ENCODE measurements at places on chromosomes 6 and 20.

DNA sequence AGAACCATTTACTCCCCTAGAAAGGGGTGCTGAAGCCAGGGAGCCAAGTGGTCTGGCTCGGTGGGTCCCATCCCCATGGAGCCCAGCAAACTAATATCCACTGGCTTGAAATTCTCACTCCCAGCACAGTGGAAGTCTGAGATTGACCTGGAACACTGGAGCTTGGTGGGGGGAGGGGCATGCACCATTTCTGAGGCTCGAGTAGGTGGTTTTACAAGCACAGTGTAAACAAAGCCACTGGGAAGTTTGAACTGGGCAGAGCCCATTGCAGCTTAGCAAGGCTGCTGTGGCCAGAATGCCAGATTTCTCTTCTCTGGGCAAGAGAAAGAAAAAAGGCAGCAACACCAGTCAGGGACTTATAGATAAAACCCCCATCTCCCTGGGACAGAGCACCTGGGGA is 855.8 kb upstream of the CITED2 start:
- DNase-seq, result no peak

- DNase-seq, result no peak
Observed at GRCh38 chr6:85186546-85187175, 263.2 kb upstream of the NT5E start.

GRCh38 chr6:125195526-125195925 is 42.0 kb downstream of the TPD52L1 start:
- DNase-seq, result no peak

- no peak for DNase-seq
Observed at GRCh38 chr6:168331058-168331457, 11.5 kb upstream of the DACT2 start.

DNA sequence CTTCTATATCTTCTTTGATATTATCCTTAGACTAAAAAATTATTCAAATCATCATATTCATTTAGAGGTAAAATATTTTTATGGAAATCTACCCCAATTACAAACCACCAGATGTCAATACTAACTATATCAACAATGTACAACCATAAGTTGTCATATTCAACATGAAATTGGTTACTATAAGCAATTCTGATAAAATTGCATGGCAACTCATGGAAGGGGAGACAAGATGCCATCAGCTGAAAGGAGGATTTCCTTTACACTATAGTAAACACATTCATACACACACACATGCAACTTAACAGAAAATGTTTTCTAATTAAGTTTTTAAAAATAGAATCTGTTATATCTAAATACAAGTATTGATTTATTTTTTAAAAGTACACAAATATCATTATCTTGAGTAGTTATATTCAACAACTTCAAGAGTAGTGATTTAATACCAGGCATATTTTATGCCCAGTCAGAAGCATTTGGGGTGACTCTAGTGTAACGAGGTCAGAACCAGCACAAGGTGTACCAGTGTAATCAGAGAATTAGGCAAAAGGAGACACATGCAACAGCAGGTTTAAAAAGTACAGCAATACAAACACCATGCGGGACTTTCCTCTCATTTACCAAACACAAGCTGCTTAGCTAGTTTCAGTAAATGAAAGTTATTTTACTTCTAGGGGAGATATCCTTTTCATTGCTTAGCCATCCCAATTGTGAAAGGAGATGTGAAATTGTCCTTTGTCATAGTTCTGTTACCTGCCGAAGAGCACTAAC is 1.0 kb downstream of the FILIP1 start:
- no peak for DNase-seq

DNA sequence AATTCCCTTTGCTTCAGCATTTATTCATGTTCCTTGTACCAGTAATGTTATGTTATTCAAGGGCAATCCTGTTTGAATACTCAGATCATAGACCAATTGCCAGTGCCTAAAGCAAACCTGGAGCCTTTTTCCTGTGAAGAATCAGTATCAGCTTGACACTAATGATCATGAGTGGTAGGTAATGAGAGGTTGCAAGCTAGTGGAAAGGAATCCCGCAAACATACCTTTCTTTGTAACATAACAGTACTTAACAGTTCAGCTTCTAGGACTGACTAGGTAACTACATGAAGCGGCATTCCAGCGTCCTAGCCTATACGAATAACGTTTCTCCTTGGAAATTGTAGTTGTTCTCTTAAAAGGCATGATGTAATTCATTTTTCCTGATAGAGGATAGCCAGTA is 253.7 kb downstream of the TMEM242 start:
- no peak for DNase-seq

DNA sequence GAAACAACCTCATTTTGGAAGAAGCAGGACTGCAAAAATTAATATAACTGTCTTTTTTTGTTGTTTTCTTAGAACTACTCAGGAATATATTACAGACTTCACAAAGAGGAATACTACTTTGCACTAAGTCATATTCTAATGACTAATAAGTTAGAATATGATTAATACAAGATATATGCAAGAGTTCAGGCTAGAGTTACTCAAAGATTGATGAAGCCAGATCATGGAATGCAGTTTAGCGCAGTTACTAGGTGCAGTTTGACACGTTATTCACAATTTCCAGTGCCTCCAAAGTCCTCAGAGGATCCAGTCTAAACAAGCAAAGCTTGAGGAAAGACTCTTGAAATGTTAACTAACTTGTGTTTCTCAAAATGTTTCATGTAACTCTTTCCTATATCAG is 1.2 kb upstream of the MYCT1 start:
- no peak for DNase-seq

DNA sequence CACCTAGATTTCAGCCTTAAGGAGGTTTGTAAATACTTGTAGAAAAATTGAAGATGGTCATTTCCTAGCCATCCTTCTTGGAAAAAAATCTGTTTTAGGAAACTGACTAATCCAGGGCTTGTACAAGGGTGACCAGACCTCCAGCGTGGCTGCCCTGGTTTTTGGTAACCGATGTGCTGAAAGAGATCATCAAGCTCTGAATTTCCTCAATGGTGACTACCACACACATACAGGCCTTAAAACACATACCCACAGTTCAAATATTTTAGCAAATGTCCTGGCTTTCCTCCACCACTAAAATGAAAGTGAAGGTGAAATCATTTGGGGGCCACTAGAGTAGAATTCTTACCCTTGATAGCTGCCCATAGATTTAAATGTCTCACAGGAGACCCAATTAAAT is 215.3 kb upstream of the SUPT3H start:
- DNase-seq, result no peak

DNA sequence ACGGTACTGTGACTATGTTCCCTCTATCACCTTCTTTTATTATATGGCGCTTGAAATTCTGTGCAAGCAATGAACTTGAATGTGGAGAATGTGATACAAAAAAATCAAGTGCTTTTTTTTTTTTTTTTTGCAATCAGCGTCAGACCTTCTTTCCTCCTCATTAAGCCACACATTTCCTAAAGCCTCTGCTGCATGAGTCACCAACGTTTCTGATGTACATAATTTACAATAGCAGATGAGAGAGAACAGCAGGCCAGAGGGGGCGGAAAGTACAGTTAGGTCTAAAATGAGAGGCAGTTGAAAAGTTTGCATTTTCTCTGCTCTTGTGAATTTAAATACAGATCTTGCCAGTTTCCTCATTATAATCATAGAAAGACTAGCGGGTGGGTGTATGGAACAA is 114.6 kb upstream of the RIPOR2 start:
- no peak for DNase-seq

- no peak for DNase-seq
Observed at GRCh38 chr6:45727228-45727627, 288.4 kb downstream of the CLIC5 start.
